ENCODE measurements at places on chromosomes 1 and 21. TPM values are rescaled to one million over a fixed set of nuclear protein-coding genes. Genes with fewer than 3 reads are reported as not detected.

DNMT3L gene
- total RNA-seq = not detected

SLC30A2 gene
- not detected for total RNA-seq

FMN2 gene
- not detected for total RNA-seq

SLC16A4 gene
- total RNA-seq = 0.48 TPM

BRDT gene
- total RNA-seq = not detected

RNF187 gene
- total RNA-seq = 110 TPM

DIRAS3 gene
- total RNA-seq = not detected

NBPF4 gene
- total RNA-seq = not detected

Data from activated CD4-positive, alpha-beta memory T cell treated with anti-CD3 and anti-CD28 coated beads for 36 hours (primary cell).